Kidney capillary endothelial cell (primary cell): ENCODE measurements at places on chromosomes 3 and 15.

GRCh38 chr15:47974724-47975123 lies 146.1 kb upstream of the SLC24A5 start:
- no peak for DNase-seq

GRCh38 chr15:64144565-64145281 lies 6.8 kb upstream of the SNX22 start:
- no peak for DNase-seq

- no peak for DNase-seq
These were observed 188.5 kb downstream of the FAM43A start for GRCh38 chr3:194874206-194874605.

DNA sequence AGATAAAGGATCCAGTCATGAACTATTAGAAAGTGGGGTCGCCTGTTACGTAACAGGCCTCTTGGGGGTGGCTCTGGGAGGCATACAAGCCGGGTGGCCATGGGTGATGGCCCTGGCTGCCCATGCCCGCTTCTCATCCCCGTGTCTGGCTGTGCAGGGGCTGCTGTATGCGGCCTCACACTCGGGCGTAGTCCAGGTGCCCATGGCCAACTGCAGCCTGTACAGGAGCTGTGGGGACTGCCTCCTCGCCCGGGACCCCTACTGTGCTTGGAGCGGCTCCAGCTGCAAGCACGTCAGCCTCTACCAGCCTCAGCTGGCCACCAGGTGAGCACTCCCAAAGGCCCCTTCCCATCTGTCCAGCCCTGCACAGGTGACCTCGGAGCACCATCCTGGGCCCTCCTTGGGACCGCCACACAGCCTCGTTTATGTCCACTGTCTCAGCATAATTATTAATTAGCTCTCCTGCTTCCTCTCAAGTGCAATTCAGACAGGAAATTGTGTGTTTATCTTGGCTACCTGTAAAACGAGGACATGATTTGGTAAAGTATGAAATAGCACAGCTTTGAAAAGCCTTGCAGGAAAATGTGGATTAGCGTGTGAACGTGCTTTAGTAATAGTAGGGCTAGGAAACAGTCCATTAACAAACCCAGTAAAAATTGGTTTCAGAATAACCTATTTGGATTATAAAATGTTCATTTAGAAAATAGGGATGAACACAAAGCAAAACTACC lies 8.1 kb downstream of the CIB1 start:
- no peak for DNase-seq

- peak; percentile 74 for DNase-seq
These were observed 204.0 kb upstream of the NANOGP8 start for GRCh38 chr15:35289024-35289617.

- no peak for DNase-seq
These were observed 90.9 kb downstream of the SEC22A start for GRCh38 chr3:123292321-123293310.

- no peak for DNase-seq
These were observed 40.6 kb downstream of the PRICKLE2 start for GRCh38 chr3:64184621-64185020.

DNA sequence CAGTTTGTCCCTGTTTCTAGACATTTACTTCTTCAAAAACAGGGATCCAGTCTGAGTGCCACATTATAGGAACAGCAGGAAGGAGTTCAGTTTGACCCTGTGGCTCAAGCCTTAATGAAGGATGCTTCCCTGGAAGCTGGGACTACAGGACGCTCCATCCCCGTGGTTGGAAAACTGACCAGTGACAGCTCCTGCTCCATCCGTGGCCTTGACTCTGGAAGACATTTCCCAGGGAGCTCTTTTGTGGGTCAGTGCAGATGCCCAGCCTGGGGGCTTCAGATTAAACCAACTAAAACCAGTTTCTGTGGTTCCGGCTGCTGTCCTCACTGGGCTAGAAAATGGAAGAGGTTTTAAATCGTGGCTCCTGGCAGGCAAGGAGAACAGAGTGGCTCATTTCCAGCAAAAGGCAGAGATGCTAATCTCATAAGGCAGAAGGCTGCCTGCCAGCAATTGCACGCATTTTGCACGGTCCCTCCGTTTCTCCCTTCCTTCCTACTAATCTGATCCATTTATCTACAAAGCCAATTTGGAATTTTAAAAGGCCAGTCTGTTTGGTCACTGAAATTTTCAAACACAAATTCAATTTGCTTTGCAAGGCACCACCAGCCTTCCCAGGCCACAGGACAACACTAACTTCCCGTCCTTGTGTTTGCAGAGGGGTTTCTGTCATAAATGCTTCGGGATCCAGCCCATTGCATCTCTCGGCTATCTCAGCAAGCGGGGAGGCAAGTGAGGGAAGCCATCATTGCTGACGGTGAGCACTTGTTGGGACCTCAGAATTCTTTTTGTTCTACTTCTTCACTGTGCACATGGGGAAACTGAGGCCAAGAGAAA lies 6.2 kb upstream of the SSUH2 start:
- DNase-seq, result no peak

DNA sequence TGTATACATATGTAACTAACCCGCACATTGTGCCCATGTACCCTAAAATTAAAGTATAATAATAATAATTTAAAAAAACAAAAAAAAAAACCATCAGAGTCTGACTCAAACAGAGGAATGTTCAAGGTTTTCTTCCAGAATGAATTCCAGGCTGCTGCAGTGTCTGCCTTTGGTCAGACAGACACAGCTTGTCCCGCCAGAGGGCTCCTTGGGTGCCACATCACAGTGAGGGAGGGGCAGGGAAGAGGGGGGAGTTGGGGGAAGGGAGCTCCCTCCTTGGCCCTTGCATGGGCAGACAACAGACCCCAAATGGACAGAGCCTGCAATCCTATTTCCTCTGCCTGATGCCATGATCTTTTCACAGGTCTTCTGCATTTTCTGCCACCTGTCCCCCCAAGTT lies 36.5 kb downstream of the ITGB5 start:
- DNase-seq, result no peak

DNA sequence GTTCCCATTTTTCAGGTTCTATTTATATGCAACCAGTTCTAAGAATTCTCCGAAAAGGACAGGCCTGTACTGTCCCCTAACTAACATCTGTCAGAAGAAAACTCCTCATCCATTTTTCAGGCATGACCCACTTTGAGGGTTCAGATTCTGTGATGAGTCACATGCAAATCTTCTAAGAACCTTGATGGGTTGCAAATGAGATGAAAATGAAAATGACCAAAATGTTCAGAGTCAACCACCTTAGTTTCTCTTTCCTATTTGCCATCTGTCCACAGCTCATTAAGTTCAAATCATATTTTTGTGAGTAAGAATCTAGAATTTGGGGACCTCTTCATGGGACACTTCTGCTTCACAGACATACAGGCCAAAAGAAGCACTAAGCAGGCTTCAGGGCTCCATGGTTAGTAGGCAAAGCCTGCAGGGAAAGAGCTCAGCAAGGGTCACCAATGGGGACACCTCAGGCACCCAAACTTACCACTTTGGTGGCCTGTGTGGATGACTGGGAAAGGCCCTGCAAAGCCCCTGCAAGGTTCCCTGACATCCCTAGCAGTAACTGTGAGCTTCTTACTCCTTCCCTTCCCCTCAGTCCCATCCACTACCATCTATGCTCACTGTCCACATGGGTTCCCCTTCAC lies 122.0 kb downstream of the WDR76 start:
- DNase-seq, result no peak

DNA sequence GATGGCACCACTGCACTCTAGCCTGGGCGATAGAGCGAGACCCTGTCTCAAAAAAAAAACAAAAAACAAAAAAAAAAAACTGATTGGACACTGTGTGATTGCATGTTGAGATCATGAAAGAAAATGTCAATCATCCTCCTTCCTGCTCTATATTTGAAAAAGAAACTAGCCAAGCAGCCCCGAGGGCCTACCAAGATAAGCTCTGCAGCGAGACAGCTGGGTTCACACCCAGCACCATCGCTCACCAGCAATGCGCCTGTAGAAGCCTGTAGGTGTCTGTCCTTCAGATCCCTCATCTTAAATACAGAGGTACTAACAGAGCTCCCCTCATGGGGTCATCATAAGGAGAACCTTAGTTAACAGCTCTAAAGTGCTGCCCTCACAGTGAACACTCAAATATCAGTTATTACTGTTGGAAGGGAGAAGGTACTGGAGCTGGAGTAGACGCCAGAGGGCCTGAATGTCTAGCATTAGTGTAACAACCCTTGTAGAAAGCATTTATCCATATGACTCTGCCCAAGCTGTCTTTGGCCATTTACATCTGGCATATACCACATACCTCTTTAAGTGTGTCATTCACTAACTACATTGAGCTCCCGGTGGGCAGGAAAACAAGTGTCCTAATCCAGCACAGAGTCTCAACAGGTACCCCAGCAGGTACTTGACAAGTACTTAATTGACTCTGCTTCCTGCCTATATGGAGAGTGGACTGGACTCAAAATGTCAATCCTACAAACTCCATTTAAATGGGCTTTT lies 22.9 kb downstream of the MYLK start:
- no peak for DNase-seq

DNA sequence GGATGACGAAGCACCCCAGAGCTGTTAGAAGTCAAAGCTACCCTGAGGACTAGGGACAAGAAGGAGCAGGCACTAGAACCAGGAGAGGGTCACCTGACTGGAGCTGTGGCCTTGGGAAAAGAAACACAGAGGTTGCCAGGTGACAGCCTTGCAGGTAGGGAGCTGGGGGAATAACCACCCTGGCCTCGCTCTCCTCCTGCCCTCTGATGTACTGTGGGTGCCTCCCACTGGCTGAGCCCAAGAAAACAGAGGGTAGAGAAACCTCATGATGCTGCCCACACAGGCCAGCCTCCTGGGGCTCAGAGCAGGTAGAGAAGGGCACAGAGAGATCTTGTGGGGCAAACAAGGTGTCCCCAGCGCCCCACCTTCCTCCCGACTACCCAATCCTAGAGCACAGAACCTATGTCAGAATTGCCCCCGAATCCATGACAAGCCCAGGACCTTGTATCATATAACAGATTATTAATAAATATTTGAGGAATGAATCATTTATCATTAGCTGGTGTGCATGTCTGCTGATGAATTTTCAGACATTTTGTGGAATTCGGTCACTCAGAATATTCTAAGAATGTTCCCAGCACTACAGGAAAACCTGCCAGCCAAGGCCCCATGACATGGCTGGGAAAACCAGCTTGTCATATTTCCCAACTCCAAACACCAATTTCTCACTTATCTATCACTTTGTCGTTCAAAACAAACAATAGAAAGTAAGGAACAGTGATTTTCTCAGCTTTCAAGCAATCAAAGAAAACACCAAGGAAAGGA lies 59.8 kb upstream of the MEX3B start:
- DNase-seq, result no peak

GRCh38 chr3:58048301-58048700 lies 40.1 kb downstream of the FLNB start:
- DNase-seq, result peak; percentile 78

DNA sequence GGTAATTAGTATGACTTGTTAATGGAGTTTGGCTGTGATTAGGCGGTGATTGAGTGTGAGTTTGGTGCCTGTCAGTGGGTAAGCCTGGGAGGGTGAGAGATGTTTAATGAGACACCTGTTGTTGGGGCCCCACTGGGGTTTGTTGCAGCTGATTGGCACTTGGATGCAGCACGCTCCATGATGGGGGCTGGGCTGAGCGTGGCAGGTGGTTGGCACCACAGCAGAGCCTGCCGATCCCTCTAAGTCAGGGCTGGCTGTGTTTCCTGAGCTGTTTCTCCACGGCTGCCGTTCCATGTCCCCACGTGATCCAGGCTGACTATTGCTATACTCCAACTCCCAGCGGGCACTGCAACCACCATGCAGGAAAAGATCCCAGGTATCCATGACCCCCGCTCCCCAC lies 93.5 kb upstream of the ARRDC4 start:
- no peak for DNase-seq

GRCh38 chr3:15955968-15956367 lies 158.2 kb upstream of the ANKRD28 start:
- no peak for DNase-seq

- DNase-seq, result no peak
These were observed 7.1 kb downstream of the SATB1 start for GRCh38 chr3:18417904-18418572.

DNA sequence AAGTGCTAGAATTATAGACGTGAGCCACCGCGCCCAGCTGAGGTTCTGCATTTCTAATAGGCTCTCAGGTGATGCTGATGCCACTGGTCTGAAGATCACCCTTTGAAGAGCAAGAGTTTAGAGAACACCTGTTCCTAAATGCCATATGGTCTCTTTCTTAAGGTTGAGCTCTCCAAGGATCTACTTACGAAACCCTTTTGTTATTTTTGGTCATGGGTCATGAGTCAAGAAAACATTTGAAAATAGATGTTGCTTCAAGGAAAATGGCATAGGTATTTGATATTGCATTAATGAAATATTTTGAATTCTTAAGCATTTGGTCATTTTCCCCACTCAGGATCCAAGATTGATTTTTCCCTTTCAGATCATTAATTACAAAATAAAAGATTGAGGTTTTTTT lies 74.7 kb upstream of the SOX2 start:
- no peak for DNase-seq

DNA sequence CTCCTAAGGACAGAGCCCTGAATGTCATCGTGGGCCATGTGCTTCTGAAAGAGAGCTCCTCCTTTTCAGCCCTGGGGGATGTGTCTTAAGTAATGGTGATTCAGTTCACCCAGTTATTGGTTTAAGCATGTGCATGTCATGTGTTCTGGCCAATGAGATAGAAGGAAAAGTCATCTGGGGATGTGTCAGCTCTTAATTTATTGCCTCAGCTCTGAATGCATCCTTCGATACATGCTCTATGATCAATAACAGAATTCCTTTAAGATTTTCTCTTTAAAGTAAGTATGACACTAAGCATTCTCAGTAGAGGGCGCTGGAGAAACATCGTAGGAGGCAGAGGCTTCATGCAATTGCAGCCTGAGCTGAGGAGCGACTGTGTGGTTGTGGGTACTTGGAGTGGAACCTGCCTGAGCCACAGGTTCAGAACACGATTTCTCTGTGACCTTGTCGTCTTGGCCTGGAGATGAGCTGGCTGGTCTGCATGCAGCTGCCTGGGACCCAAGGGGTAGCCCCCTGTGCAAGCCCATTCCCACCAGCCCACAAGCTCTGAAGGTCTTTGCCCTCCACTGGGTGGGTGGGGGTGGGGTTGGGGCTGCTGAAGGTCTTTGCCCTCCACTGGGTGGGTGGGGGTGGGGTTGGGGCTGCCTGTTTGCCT lies 69.5 kb downstream of the C3orf38 start:
- DNase-seq, result peak; percentile 56

GRCh38 chr15:34644061-34644460 lies 60.6 kb upstream of the GOLGA8B start:
- no peak for DNase-seq

DNA sequence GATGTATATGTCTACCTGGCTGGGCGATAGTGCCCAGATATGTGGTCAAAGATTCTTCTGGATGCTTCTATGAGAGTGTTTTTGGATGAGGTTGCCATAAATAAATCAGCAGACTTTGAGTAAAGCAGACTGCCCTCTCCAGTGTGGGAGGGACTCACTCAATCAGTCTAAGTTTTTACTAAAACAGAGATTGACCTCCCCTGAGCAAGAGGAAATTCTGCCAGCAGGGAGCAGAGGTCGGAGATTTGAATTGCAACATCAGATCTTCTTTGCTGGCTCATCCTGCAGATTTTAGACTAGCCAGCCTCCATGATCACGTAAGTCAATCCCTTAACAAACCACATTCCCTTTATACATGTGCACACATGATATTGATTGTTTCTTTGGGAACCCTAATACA lies 300.9 kb downstream of the MCTP2 start:
- DNase-seq, result no peak
